Right lobe of liver (tissue), 6 donors: ENCODE measurements at places on chromosomes 2 and 18. TPM values are rescaled to one million over a fixed set of nuclear protein-coding genes. Genes with fewer than 3 reads are reported as not detected.

- DNase-seq: no peak
These were observed 80.6 kb upstream of the VRK2 start for GRCh38 chr2:57965961-57966360.

PER2 gene
- total RNA-seq: 12.5 TPM

IGFBP5 gene
- total RNA-seq: 33.7 TPM

RAB6C gene
- not detected for total RNA-seq

SPRED2 gene
- total RNA-seq: 12.0 TPM

- no peak for DNase-seq
These were observed 139.6 kb downstream of the INSIG2 start for GRCh38 chr2:118227698-118228508.

GRCh38 chr18:48186131-48186766 is 222.9 kb downstream of the ZBTB7C start:
- no peak for DNase-seq

DNA sequence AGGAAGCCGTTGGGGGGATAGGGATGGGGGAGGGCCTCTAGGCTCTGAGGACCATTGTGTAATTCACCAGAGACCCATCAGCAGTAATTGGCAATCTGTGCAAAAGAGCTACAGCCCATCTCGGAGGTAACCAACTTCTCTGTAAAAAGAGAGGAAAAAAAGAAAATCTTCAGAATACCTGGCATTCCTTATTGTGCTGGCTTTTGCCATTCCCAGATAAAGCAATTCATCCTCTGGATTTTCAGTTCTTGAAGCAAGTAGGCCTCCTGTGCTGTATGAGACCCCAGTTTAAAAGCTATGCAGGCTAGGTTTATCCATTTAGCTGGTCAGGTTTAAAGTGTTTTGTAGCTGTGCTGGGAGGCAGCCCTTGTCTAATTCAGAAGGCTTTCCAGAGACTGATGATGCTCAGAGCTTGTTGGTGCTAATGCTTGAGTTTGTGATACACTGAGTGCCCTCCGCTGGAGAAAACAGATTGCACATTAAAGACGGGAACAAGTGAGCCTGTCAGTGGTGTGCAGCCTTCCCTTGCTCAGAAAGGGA is at the start of gene LRRTM4:
Gene LRRTM4 (minus strand): TSS at position 446 of the 540 bp plus-strand sequence.
- DNase-seq: no peak

DNA sequence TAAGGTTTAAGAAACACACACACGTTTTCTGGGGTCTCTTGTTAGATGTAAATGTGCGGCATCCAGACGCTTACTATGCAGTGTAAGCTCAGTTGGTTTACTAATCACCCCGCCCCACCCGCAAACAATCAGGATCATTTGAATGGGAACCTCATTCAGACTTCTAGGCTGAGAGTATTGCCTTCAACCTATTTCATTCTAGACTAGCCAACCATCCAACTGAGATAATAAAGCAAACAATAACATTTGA is 1.3 kb upstream of the FIGN start:
- DNase-seq: no peak

SCLY gene
- 34.6 TPM for total RNA-seq

KYNU gene
- total RNA-seq: 44.3 TPM
